SJSA1 (cell line): ENCODE measurements at places on chromosomes 7 and 10.

DNA sequence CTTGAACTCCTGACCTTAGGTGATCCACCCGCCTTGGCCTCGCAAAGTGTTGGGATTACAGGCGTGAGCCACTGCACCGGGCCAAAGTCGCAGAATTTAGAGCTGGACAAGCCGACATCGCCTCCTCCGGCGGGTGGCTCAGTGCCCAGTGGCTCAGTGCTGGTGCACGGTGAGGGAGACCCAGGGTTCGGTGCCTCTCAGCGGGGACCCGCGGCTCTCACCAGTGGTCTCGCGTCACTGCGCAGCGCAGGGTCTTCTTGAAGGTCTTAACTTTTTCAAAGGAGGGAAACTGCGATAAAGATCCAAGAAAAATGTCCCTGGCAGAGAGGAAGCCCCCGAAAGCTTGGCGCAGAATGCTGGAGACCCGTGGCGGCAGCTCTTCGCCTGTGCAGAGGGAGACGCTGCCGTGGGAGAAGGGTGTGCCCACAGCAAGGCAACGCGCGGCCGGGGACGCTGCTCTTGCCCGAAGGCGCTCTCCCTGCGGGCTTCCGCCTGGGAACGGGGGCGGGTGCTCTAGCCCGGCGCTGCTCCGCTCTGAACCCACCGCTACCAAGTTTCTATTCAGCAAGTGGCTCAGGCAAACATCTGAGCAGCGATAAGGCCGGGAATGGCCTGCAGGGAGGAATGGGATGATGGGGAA lies 324.3 kb downstream of the DNAJB6 start:
- no peak for DNase-seq

- DNase-seq, result no peak
Observed at GRCh38 chr10:12252882-12253546, 57.0 kb downstream of the CDC123 start.

DNA sequence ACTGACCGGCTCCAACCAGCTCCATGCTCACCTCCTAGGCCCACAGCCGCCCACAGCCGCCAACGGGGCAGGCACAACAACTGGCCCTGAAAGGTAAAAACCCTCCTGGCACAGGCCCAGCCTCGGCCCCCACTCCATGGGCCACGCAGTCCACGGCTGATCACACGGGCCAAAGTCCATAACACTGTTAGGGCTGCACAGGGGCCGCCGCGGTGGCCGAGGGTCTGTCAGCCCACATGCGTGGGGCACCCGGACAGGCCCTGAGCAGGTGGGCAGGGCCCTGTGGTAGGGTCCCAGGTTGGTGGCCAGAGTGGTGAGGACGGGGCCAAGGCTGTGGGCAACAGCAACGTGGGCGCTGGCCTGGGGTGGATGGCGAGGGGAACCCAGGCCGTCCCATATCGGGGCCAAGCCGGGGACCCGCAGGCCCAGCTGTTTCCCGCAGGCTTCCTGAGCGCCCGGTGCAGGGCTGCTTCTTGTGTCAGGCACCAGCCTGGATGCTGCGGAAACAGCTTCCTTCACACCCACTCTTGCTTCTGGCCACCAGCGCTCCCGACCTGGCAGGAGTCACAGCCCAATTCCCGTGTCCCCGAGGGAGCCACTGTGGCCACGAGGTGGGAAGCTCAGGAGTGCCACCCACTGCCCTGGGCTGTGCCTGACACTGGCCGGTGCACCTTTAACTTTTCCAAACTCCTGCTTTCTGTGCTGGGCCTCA lies 29.2 kb downstream of the CYP2W1 start:
- DNase-seq, result no peak

DNA sequence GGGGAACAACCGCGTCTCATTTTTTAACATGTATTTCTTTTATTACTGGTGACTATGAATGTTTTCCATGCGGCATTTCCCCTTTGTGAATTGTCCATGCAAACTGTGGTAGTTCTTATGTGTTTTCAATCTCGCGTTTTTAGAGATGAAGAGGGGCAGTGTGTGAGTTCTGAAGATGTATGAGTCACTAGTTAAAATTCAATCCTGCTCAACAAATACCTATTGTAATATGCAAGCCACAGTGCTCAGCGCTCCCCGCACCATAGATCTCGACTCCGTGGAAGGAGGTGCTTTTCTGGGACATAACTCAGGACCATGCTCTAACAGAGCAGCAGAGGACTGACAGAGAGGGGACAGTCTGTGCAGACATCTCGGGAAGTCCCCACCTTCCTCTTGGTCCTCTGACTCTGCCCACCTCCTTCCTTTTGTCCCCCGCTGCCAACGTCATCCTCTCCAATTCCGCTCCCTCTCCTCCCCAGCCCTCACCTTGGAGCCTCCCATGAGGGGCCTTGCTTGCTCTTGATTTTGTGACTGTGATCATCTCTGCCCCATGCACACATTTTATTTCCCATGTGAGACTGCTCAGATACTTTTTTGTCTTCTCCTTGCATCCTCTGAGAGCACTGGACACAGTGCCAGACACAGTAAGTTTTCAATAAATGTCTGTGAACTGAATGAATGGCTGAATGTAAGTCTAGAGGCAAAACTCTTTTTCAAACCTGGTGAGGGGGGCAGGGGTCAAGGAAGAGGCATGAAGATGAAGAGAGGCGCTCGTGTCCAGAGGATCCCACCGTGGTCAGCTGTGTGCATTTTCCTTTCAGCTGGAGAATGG lies 42.7 kb upstream of the PLEKHA1 start:
- DNase-seq, result no peak

DNA sequence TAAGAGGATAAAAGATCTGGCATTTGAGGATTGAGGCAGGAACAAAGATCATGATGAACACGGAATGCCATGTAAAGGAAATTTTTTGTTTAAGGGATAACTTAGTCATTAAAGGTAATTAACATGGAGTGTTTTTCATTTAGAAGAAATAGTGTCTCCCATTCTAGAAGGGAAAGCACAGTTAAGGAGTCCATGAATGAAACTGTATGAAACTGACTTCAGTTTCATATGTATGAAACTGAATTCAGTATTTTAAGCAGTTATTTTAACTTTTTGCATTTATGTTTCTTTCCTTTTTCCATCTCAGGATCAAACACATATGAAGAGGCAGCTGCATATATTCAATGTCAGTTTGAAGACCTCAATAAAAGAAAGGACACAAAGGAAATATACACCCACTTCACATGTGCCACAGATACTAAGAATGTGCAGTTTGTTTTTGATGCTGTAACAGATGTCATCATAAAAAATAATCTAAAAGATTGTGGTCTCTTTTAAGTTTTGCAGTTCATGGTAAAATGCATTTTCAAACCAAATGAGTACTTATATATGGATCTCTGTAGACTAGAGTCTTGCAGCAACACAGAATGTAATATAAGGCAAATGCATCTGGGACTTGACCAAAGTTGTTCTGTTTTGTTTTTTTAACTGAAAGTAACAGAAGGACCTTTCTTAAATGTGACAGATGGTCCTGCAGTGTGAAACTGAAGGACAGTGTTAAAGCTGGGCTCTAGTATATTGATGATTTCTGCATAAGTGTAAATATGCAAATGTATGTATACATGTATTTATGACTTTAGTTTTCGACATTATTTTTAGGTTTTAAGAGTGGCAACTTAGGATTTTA lies 82.6 kb downstream of the GNAI1 start:
- no peak for DNase-seq

DNA sequence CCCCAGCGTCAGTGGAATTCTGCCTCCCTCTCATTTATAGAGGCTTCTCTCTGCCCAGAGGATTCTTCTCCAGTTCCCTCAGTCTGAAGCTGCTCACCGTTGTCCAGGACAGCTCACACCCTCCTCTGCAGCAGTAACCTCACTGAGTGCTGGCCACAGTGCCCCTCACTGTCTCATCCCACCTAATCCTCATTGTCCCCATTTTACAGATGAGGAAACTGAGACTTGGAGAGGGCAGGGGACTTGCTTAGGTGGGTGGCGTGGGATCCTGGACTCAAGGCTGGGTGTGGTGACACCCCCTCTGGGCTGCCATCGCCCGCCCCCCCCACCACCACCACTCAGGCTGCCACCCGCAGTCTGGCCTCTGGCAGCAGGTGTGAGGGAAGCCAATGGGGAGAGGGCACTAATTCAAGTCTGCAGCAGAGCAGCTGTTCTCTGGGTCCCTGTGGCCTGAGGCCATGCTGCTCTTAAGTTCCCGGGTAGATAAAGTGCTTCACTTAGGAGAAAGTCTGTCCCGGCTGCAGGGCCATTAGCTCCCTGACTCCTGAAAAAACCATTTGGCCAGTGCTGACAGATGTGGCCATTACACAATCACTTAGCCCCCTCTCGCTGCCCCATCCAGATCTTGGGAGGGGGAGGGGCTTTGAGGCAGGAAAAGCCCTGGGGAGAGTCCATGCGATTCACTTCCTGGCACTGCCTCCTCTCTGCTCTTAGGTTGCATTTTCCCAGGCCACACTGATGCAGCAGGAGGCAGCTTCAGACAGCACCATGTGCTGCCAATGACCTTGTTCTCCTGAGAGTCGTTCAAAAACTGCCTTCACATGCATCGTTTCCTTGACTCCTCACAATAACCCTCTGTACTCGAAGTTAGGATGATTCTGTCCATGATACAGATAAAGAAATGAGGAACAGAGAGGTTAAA lies 36.3 kb downstream of the DRGX start:
- DNase-seq, result peak; percentile 34

GRCh38 chr7:50533866-50534265 lies 31.3 kb downstream of the DDC start:
- no peak for DNase-seq

DNA sequence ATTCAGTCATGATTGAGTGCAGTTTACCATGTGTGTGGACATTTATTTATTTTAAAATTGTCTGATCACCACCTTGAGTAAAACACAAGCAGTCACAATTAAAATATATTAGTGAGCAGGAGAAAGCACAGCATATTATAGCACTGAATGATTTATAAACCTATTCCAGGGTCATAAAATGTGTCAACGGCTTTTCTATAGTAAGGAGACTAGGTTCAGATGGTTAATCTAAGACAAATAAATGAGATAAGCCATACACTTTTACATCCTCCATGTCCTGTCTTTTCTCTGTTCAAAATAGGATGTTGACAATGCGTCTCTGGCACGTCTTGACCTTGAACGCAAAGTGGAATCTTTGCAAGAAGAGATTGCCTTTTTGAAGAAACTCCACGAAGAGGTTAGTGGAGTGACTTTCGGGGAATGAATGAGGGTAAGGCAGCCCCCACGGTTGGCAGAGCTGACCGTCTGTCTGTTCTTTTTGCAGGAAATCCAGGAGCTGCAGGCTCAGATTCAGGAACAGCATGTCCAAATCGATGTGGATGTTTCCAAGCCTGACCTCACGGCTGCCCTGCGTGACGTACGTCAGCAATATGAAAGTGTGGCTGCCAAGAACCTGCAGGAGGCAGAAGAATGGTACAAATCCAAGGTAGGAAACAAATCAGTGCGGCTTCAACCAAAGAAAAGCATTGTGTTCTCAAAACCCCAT lies 5.4 kb downstream of the VIM start:
- DNase-seq, result no peak
